Sigmoid colon (tissue), 7 donors: ENCODE measurements at places on chromosomes 16 and 17.

- no peaks in the 10 kb centered on the region for H3K27me3 ChIP-seq
- H3K4me1 ChIP-seq: peaks cover 25% of the 10 kb centered on the region
- no peaks in the 10 kb centered on the region for H3K36me3 ChIP-seq
- no peak for DNase-seq
- H3K27ac ChIP-seq: no peak overlapping the region
Measured at GRCh38 chr17:39167476-39167875, 1.5 kb upstream of the ARL5C start.

DNA sequence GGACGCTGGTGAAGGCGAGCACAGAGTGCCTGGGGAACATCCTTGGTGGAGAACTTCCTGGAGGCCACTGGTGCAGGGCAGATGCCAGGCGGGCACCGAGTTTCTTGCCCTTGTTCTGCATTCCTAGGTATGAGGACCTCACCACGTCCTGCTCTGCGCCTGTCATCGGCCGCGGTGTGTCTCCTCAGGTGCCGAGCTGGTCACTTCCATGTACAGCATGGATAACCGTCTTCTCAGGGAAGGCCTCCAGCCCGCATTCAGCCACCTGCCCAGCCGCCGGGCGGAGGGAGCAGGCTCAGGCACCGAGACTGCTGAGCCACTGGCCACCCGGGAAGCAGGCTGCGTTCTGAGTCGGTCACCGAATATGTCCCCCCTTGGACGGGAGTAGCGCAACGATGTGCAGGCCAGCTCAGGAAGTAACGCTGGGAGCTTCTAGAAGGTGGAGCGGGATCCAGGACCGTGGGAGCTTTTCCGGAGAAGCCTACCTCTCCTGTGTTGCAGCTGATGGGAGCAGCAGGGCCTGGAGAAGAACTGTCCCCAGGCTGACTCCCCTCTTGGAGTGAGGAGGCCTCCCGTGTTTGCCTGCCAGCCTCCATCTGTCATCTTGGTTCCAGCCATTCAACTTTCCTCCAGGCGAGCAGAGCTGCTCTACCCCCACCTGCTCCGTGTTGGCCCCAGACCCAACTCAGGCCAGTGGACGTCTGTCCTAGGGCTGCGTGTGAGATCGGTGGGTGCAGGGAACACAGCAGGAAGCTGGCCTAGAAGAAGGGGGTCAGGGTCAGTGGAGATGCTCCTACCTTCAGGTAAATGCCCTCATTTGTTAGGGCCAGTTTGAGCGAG, 2.1 kb upstream of the BAIAP2 start:
- H3K27me3 ChIP-seq: no peaks in the 10 kb centered on the region
- peaks cover 11% of the 10 kb centered on the region for H3K36me3 ChIP-seq
- H3K4me3 ChIP-seq: no peak overlapping the region

DNA sequence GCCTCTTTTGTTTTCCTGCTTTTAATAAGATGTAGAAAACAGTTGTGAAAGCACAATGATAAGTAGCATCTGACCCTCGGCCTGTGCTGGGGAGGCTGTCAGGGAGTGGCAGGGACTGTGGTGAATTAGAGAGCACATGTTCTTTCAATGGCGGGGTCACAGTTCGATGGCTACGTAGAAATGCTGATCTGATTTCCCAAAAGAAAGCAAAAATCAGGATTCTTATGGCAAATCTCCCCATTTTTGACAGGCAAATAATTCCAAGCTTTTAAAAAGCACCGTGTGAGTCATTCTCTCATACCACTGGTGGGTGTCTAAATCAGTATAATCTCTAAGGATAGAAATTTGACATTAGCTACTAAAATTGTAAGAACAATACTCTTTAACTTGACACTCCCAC, 4.2 kb upstream of the MAPK7 start:
- H3K27ac ChIP-seq: no peak overlapping the region
- peak; percentile 46 for DNase-seq
- no peaks in the 10 kb centered on the region for H3K36me3 ChIP-seq
- no peak overlapping the region for H3K4me3 ChIP-seq
- peaks cover 13% of the 10 kb centered on the region for H3K4me1 ChIP-seq

DNA sequence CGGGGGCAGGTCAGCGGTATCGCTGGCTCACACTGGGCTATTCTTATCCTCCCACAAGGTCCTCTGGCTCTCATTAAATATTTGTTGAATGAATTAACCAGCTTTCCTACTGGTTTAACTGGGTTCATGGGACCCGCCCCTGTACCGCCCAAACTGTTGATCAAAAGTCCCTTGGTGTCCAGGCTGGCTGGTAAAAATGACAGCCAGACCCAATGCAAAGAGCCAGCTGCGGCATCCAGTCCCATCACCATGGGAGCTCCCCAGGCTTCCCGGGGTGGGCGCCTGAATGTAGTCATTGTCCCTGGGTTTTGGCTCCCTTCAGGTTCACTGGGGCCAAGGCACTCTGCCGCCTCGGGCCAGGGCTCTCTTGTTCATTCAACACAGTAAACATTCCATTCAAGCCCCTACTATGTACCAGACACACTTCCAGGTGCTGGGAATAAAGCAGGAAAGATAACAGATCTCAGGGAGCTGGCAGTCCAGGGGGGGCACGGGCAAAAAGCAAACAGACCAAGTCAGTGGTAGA, 11.7 kb upstream of the ATP2C2 start:
- H3K4me3 ChIP-seq: no peak overlapping the region
- no peak for DNase-seq
- no peaks in the 10 kb centered on the region for H3K27me3 ChIP-seq
- no peaks in the 10 kb centered on the region for H3K36me3 ChIP-seq

- H3K27me3 ChIP-seq: no peaks in the 10 kb centered on the region
- H3K4me1 ChIP-seq: peaks cover 90% of the 10 kb centered on the region
- no peaks in the 10 kb centered on the region for H3K36me3 ChIP-seq
- peak overlapping the region; percentile 51 for H3K4me3 ChIP-seq
- peak overlapping the region; percentile 93 for H3K27ac ChIP-seq
Measured at GRCh38 chr16:2155977-2156848, 631 bp downstream of the TRAF7 start.

- H3K36me3 ChIP-seq: peaks cover 12% of the 10 kb centered on the region
- H3K4me1 ChIP-seq: no peaks in the 10 kb centered on the region
- H3K27ac ChIP-seq: no peak overlapping the region
- H3K27me3 ChIP-seq: no peaks in the 10 kb centered on the region
- H3K4me3 ChIP-seq: no peak overlapping the region
Measured at GRCh38 chr17:7186241-7186640, 7.1 kb upstream of the ASGR1 start.

- no peak overlapping the region for H3K4me3 ChIP-seq
- no peaks in the 10 kb centered on the region for H3K36me3 ChIP-seq
- H3K27me3 ChIP-seq: no peaks in the 10 kb centered on the region
- no peaks in the 10 kb centered on the region for H3K4me1 ChIP-seq
- DNase-seq: no peak
Measured at GRCh38 chr16:78240459-78241222, 141.2 kb downstream of the WWOX start.

GRCh38 chr16:68889508-68890150, 46.3 kb downstream of the TANGO6 start:
- DNase-seq: no peak
- no peaks in the 10 kb centered on the region for H3K4me1 ChIP-seq
- H3K36me3 ChIP-seq: no peaks in the 10 kb centered on the region
- H3K27ac ChIP-seq: no peak overlapping the region
- H3K27me3 ChIP-seq: no peaks in the 10 kb centered on the region
- H3K4me3 ChIP-seq: no peak overlapping the region

DNA sequence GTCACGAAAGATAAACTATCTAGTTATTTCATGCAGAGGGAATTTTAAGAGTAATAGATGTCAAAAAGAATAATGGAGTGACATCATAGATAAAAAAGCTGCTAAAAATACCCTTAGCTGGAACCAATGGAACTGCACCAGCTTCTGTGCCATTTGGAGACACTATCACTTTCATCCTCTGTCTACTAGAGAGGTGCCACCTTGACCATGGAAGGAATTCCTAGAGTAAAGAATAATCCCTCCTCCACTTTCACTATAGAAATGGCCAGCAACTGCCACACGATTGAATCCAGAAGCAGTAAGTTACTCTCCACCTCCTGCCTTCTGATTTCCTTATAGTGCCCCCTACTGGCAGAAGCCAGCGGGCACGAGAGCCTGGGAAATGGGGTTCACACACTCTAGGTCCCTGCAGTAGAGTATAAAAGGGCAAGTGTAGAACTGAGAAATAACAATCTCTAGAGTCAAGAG, 2.8 kb upstream of the ALDH3A2 start:
- no peak for DNase-seq
- no peak overlapping the region for H3K4me3 ChIP-seq
- no peaks in the 10 kb centered on the region for H3K27me3 ChIP-seq
